Mesangial cell (primary cell): ENCODE measurements at places on chromosomes 1 and 21. TPM values are rescaled to one million over a fixed set of nuclear protein-coding genes. Genes with fewer than 3 reads are reported as not detected.

The ATF3 gene
- total RNA-seq = 9.0 and 13.2 TPM in 2 replicates

The NHLH1 gene
- under 0.01 TPM in 2 replicates for total RNA-seq

The TARDBP gene
- 53.5 and 57.8 TPM in 2 replicates for total RNA-seq

The PCAT6 gene
- total RNA-seq = 3.0 TPM in 1 of 2 replicates, not detected in the other

The SPRR1A gene
- not detected in 2 replicates for total RNA-seq

The AMY1B gene
- not detected in 2 replicates for total RNA-seq

The KRTAP10-6 gene
- not detected in 2 replicates for total RNA-seq

The POGK gene
- 21.3 and 22.2 TPM in 2 replicates for total RNA-seq

The ICOSLG gene
- 0.16 and 1.3 TPM in 2 replicates for total RNA-seq

The NBPF4 gene
- not detected in 2 replicates for total RNA-seq

The RHD gene
- total RNA-seq = not detected in 2 replicates

The RABGGTB gene
- 20.2 and 37.5 TPM in 2 replicates for total RNA-seq

The PYGO2 gene
- 21.0 and 27.5 TPM in 2 replicates for total RNA-seq

The CEP104 gene
- 32.1 and 65.3 TPM in 2 replicates for total RNA-seq

The F11R gene
- total RNA-seq = 20.0 and 27.5 TPM in 2 replicates

The HAO2 gene
- total RNA-seq = not detected in 2 replicates

The FCRL5 gene
- total RNA-seq = not detected in 2 replicates
